Stimulated activated CD4-positive, alpha-beta T cell treated with anti-CD3 and anti-CD28 coated beads, Interleukin-2, amount 100 ng/mL, for 4 hours (primary cell): ENCODE measurements at places on chromosomes 12 and 14.
A peak's percentile ranks its signal among the peaks of the same experiment; 100 is the strongest.

DNA sequence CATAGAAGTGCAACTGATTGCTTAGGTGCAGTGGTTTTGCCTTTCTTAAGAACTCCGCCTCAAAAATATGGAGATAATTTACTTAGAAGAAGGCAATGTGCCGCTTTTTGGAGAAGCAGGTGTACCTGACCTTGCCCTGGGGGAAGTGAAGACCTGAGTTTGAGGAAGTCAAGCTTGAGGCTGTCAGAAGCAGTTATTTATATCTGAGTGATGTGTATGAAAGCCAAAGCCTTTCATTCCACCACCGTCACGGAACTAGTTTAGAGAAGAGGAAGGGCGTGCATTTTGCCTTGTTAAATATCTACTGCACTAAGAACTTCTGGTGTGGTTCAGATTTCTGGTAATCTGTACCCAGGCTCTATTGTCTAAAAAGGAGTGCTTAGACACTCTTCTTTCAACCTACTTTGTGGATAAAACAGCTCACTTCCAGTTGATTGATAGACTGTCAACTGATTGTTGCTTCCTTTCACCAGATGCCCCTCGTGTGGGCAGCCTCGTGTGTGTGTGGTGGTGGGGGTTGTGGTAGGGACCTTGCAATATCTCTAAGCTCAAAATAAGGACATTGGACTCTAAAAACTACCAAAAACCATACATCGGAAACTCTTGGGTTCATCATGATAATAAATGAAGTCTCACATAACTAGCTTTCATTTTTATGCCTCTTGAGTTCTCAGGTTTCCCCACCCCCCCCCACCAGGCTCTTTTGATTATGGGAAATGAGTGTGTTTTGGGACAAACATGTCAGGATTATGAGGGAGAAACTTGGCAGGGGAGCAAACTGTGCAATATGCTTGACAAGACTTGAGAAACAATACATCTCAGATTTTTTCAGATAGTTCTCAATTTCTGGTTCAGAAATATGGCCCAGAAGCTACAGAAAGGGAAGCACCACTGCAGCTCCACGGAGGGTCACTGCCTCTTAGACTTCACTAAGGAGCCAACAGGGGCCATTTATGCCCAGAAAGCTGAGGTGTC lies 78.6 kb downstream of the ARF6 start:
- peak; percentile 36 for DNase-seq

GRCh38 chr14:31075144-31075543 lies 49.0 kb upstream of the STRN3 start:
- no peak for DNase-seq

DNA sequence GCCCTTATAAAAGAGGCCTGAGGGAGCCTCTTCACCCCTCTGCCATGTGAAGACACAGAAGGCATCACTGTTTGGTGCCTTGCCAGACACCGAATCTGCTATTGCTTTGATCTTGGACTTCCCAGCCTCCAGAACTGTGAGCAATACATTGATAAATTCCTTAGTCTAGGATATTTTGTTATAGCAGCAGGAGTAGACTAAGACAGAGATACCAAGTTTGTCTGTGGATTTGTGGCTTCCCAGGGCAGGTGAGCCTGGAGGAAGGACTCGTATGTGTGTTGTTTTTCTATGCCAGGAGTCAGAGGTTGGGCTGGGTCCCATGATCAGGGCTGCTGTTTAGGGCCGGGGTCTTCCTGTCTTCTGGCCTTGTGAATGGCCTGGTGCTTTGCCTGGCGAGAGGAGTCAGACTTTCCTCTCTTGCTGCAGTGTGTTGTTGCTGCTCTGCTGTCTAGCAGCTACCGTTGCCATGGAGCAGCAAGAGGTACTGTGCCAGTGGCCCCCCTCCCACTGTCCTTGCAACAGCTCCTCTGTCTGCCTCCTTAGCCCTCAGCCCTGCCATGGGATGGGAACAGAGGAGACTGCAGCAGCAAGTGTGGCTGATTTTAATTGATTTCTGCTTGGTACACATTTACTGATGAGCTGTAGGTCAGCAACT lies 111.2 kb downstream of the CHST11 start:
- no peak for DNase-seq

DNA sequence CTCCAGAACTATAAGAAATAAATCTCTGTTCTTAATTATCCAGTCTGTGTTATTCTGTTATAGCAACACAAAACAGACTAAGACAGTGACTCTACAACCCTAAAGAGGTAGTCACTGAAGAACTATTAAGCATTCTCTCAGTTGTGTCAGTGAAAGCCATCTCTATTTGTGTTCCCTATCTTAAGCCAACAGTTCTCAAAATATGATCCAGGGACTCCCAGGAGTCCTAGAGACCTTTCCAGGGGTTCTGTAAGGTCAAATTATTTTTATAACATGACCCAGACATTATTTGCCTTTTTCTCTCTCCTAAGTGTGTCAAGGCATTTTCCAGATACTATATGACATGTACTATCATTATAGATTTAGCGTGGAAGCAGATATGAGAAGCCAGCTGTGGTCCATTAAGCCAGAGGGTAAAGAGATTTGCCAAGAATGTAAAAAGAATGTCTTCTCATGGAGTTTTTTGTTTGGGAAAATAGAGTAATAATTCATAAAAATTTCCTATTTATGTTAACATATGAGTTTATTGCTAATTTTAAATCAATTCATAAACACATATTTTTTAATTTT lies 315.8 kb downstream of the RGS6 start:
- no peak for DNase-seq

DNA sequence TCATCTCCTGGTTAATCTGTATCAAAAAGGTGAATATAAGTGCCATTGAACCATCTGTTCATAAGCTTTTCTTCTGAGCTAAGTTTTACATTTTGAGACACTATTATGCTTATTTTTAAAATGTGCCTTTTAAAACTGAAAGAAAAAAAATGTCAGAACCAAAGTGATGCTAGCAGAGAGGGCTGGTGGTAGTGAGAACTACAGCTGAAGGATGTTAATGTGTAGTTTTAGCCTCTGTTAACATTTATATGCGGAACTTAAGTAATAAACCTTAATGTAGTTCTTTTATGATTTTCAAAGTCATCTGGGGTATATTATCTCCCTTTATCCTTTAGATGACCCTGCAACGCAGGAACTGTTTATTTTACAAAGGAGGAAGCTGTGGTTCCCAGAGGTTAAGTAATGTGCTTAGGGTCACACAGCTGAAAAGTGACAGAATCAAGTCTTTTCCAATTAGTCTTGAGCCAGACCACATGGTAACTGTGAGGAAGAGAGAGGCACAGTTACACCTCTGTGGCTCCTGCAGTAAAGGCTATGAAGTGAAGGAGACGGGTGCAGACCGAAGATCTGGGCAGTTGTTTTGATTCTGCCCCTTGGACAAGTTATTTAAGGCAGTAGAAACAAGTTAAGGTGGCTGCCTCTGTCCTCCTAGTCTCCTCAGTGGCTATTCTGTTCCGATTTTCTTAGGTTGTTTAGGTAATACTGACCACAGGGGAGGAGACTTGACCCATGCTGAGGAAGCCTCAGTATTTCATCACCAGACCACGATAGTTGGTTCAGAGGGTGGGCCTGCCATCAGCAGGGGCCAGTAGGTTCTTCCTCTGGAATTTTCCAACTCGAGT lies 23.9 kb downstream of the GNG2 start:
- DNase-seq: no peak

DNA sequence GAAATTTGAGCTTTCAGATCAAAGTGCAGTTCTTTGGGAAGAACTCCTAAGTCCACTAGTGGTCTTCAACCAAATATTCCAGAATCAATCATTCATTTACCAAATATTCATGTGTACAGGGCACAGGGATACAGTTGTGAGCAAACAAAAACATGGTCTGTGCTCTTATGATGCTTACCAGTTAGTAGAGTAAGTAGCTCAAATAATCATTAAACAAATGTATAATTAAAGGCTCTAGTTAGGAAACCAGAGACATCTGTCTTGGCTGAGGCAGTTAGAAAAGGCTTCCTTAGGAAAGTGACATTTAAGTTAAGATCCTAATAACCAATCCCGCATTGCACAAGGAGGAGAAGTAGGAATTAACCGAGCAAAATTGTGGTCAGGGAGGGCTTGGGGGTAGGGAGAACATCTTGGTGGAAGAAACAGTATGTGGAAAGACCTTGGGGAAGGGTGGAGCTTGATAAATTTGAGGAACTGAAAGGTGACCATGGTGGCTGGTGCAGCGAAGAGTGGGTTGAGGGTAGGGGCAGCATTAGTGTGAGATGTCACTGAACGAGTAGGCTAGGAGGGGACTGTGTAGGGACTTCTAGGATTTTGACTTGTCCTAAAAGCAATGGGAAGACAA lies 40.0 kb downstream of the PEBP1 start:
- DNase-seq: no peak

GRCh38 chr12:39628836-39629235 lies 9.2 kb upstream of the ABCD2 start:
- DNase-seq: no peak

DNA sequence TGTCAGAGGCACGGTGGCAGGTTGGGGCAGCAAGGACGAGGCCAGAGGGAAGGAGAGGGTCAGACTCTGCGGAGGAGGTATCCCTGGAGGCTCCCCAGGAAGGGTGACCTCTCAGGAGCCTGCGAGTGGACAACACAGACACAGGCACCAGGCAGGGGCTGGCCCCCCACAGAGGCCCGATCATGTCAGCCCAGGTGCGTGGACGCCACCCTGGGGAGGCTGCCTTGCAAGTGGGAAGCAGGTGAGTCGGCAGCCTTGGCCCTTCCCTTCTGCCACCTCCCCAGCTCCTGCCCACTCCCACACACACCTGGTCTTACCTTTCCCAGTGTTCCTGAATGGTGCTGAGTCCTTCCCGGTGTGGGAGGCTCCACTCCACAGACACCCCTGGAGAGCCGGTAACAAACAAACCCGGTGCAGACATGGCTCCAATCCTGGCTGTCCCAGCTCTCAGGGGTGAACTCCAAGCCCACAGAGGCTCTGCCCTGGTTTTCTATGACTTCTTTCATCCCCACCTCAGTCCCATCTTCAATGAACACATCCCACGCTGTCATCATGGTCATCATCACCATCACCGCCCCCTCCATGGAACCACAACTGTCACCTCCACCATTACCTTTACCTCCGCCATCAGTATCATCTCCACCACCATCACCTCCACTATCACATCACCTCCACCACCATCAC lies 5.2 kb downstream of the ZBTB42 start:
- DNase-seq: no peak

DNA sequence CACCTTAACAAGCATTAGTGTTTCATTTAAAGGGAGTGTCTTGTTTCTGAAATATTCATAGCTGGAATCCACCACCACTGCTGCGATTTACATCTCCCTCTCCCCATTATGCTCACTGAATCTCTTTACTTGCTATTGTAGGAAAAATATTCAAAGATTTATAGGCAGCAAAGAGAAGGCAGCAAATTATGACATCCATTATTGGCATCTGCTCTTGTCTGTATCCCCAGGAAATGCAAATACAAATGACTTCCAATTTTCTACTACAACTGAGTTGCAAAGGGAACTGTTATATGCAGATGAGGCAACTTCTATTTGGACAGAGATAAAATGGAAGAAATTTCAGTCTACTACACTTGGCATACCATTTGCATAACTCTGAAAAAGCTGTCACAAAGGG lies 88.4 kb upstream of the PRKD1 start:
- DNase-seq: no peak

GRCh38 chr12:41795051-41795600 lies 349.5 kb downstream of the GXYLT1 start:
- no peak for DNase-seq
